Calu3 (cell line): ENCODE measurements at places on chromosomes 6 and 20. TPM values are rescaled to one million over a fixed set of nuclear protein-coding genes. Genes with fewer than 3 reads are reported as not detected.

Gene APCDD1L
- not detected in 2 replicates for total RNA-seq

Gene ANKEF1
- total RNA-seq, result 9.0 and 11.0 TPM in 2 replicates

Gene JPH2
- 0.50 and 0.59 TPM in 2 replicates for total RNA-seq

Gene ITPR3
- total RNA-seq, result 136 and 143 TPM in 2 replicates
